ENCODE measurements at places on chromosomes 4 and X.

GRCh38 chr4:168558599-168558998 is 61.7 kb downstream of the PALLD start:
- no peak for DNase-seq

GRCh38 chr4:113695328-113696169 is 66.0 kb downstream of the CAMK2D start:
- no peak for DNase-seq

GRCh38 chr4:150942539-150942938 is 72.5 kb downstream of the LRBA start:
- no peak for DNase-seq

- no peak for DNase-seq
These were observed 183.4 kb downstream of the PACRGL start for GRCh38 chr4:20883677-20884076.

GRCh38 chrX:46308110-46308509 is 237.1 kb downstream of the ZNF674 start:
- peak; percentile 16 for DNase-seq

Data from NCI-H524 (cell line).